ENCODE measurements at places on chromosomes 4 and X.

- no peak for DNase-seq
Measured at GRCh38 chrX:48908600-48908999, 2.8 kb downstream of the SLC35A2 start.

GRCh38 chrX:121655276-121655675, 607.9 kb downstream of the GLUD2 start:
- no peak for DNase-seq

GRCh38 chrX:102658556-102658955, 7.3 kb downstream of the GPRASP1 start:
- DNase-seq, result no peak

DNA sequence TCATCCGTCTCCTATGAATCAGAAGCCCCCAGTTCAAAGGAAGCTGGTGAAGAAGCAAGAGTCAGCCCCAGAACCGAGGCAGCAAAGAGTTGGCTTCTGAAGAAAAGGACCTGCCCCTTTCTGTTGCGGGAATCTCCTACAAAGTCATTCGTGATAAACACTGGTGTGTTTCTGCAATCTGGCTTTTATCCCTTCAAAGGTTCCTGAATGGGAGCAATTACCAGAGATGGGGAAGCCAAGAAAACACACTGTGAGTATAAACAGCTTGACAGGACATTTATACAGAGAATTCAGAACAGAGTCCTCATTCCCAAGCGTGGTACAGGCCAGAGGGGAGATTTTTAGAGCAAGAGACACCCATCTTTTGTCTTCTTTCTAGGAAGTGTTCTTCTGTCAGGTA, 226.8 kb upstream of the LNX1 start:
- no peak for DNase-seq

DNA sequence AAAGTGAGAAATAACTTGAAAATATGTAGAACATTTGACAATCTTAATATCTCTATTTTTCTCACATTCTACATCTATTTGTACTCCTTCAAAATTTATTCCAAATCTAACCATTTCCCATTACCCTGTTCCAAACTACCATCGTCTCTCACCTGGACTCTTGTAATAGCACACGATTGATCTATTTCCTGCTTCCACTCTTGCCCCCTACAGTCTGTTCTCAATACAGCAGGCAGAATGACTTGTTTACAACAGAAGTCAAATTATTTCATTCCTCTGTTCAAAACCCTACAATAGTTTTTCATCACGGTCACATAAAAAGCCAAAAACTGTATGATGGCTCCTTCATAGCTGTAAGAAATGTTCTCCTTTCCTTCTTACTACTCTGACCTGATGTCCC, 21.1 kb upstream of the LUZP4 start:
- no peak for DNase-seq

- DNase-seq, result no peak
Measured at GRCh38 chr4:142222127-142222526, 585.7 kb downstream of the IL15 start.

DNA sequence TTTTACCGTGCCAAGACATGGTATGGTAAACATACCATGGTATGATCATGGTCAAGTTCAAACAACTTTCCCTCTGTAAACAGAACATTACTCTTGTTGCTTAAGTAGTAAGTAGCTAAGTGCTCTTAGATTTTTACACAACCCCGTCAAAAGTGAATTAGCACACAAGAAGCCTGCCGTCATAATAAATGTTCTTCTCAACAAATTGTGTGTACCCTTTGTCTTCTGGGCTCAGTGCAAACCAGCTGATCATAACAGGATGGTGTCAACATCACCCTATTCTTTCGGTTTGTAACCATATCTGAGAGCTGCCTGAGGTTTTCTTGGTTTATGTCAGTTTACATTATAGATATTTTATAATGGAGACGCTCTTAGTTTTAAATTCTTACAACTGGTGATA, 28.8 kb downstream of the MSL3 start:
- DNase-seq, result no peak

- DNase-seq, result peak; percentile 6
Measured at GRCh38 chrX:111447298-111447697, 35.3 kb upstream of the DCX start.

- DNase-seq, result no peak
Measured at GRCh38 chr4:77797239-77797638, 21.9 kb downstream of the CNOT6L start.

- DNase-seq, result no peak
Measured at GRCh38 chr4:185305979-185306442, 89.7 kb downstream of the LRP2BP start.

DNA sequence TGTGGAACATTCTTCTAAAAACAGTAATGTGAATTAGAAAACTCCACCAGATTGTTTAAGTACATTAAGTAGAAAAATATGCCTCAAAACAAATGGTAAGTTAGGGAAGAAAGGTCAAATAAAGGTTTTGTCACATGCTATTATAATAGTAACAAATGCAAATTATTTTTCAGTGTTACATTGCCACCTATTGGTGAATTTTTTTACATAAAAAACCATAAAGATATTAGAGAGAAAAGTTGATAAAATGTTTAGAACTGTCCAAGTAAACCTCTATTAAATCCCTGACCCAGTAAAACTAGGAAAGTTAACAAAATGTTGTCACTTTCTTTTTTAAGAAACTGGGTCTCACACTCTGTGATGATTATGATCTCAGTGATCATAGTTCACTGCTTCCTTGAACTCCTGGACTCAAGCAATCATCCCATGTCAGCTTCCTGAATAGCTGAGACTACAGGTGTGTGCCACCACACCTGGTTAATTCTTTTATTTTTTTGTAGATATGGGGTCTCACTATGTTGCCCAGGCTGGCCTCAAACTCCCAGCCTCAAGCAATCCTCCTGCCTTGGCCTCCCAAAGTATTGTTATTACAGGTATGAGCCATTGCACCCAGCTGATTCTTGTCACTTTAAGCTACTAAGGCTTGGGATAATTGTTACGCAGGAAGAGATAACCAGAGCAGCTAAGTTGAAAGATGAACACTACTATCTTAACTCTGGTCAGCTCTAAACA, 157.6 kb downstream of the ATRX start:
- no peak for DNase-seq

Data from activated CD4-positive, alpha-beta T cell treated with anti-CD3 and anti-CD28 coated beads, Interleukin-2, amount 10 ng/mL, durations not matched to agents 7 days and 5 days (primary cell).